ENCODE measurements at places on chromosomes 11 and 22.

DNA sequence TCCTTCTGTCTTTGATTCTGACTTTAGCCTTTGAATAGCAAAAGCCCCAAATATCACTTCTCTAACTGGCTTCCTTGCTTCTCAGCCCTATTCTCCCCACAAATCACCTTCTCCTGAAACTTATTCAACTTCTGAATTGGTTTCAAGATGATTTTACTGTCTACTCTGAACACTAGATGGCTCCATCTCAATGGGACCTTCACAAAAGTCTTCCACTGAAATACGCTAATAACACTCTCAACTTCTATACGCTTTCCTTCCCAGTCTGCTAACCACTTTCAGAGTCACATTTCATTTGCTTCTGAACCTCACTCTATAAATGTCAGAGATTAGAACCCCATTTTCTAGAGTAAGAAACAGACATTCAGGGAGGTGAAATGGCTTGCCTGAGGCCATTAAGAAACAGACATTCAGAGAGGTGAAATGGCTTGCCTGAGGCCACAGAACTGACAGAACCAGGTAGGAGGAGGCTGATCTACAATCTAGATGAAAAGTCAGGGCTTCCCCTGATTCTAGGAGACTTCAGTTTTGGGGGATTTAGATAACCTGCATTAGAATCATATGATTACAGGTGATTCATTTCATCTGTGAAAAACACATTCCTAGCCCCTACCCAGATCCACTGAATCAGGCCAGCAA lies 20.6 kb downstream of the MORC2 start:
- DNase-seq = no peak

- DNase-seq = no peak
These were observed 81.6 kb downstream of the TEAD1 start for GRCh38 chr11:12755510-12756453.

DNA sequence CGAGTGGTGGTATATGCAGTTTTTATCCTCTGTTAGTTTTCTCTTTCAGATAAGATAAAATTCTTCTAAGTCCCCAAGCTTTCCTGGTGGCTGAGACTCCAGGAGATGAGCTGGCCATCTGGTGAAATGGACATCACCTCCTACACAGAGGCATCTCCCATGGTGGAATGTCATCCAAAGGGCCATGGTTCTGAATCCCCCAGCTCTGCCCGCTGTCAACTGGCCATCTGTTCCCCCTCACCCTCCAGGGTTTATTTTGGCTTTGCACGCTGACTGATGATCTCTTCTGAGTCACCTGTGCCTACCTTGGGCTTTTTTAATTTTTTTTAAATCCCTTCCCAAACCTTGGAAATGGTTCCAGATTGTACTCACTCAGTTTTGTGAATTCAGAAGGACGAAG lies 142.2 kb downstream of the HIPK3 start:
- no peak for DNase-seq

DNA sequence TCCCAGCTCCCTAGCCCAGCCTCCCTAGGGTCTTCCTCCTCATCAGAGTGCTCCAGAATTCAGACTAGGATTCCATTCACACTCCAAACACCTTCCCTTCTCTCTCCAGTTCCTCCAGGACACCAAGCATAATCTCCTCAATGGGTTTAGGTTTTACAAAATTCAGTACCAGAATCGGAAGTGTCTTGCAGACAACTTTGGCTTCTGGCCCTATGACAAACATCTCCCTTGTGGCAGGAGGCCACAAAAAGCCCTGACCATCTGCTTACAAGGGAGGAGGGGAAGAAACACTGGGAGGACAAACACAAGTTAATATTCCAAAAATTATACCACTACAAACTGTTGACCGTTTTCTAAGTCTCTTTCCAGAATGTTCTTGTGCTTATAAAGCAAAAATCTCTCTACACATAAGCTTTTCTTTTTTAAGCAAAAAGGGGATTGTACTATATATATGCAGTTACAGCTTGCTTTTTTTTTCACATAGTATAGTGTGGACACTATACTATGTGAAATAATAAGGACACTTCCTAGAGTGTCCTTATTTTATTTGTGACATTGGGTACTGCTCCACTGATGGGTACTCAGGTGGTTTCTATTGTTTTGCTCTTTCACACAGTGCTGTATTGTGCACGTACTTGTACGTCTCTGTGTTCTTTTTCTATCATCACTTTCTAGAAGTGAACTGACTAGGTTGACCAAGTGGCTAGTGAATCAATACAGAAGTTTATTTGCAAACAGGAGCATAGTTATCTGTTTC lies 78.7 kb downstream of the BDNF start:
- no peak for DNase-seq

- no peak for DNase-seq
These were observed 69.8 kb downstream of the TRIM29 start for GRCh38 chr11:120068114-120068573.

DNA sequence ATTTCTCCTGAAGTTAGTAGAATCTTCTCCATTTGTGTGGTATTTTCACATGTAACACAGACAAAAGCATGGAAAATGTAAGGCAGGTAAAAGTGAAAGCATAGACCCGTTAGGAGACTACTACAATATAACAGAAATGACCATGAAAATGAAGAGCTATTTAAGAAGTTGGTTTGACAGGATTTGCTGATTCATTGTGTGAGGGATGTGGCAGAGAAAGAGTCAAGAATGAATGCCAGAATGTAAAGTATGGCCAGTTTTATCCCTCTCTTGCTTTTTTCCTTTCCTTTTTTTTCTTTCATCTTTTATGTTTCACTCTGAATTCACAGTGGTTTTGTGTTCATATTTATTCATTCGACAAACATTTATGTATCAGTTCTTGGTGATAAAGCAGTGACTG lies 115.9 kb downstream of the ARFGAP2 start:
- DNase-seq = no peak

- no peak for DNase-seq
These were observed 85.0 kb downstream of the RPL27A start for GRCh38 chr11:8767466-8768142.

GRCh38 chr11:120186456-120186773 lies 24.4 kb upstream of the OAF start:
- DNase-seq = no peak

- peak; percentile 44 for DNase-seq
These were observed 15.7 kb upstream of the CCDC179 start for GRCh38 chr11:22875869-22876473.

- peak; percentile 37 for DNase-seq
These were observed 49.5 kb downstream of the IGF2 start for GRCh38 chr11:2089536-2090165.

GRCh38 chr22:35631597-35631996 lies 14.5 kb upstream of the MB start:
- DNase-seq = peak; percentile 30

DNA sequence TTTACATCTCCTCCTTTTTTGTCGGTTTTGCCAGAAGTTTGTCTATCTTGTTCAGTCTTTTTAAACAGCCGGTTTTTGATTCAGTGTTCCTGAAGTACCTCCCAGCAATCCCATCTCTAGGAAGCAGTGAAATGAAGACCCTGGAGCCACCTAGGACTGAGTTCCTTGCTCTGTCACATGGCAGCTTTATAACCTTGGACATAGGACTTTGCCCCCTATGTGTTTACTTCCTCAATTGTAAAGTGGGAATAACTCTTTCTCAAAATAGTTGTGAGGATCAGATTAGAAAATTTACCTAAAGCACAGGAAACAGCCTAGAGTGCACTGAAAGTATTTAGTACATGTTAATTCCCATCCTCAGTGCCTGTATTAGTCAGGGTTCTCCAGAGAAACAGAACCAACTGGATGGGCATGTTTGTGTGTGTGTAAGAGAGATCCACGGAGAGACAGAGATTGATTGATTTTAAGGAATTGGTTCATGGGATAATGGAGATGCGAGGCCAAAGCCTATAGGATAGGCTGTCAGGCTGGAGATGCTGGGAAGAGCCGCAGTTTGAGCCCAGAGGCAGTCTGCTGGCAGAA lies 20.0 kb downstream of the FAM83F start:
- no peak for DNase-seq

- peak; percentile 46 for DNase-seq
These were observed 1.2 kb downstream of the DGCR2 start for GRCh38 chr22:19120829-19121630.

- DNase-seq = no peak
These were observed 58.0 kb downstream of the RCN1 start for GRCh38 chr11:32148895-32149294.

DNA sequence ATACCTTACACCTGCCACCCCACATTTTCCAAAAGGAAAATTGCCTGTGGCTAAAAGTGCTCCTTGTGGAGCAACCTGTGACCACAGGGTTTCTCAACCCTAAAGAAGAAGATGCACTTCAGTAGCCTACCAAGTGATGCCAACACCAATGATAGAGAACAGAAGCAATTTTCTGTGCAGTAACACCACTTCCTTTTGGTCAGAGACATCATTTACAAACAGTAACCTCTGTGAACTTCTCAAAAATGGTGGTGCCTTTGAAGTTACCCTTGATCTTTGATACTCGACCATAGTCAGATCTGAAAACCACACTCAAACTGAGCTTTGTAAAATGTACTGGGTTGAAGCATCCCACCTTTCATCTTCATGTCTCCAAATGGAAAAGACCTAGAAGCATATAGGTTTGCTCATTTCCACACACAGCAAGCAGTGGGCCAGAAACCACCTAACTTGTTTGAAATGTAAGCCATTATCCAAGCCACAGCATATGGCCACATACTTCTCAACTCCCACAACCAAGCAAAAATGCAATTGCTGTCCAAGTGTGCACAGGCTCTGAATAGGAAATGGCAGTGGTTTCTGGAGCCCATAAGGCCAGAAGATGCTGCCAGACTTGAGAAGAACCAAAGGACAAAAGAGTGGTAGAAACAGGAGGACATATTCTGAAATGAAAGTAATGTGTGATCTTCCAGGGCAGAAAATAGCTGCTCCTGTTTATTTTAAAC lies 24.3 kb downstream of the MPPED2 start:
- no peak for DNase-seq

- no peak for DNase-seq
These were observed 18.7 kb upstream of the BDNF start for GRCh38 chr11:27718863-27719545.

GRCh38 chr11:19323502-19323901 lies 82.8 kb upstream of the E2F8 start:
- DNase-seq = no peak

- no peak for DNase-seq
These were observed 67.7 kb downstream of the SPON1 start for GRCh38 chr11:14029971-14030920.

Data from activated naive CD4-positive, alpha-beta T cell treated with Interleukin-2 at 50 U/mL for 16 hours (primary cell).